ENCODE measurements at places on chromosomes 7 and 10. TPM values are rescaled to one million over a fixed set of nuclear protein-coding genes. Genes with fewer than 3 reads are reported as not detected.

The PPP1R3A gene
- not detected for total RNA-seq

The YAE1 gene
- 18.2 TPM for total RNA-seq

The GHRHR gene
- not detected for total RNA-seq

The PTN gene
- total RNA-seq: 13.2 TPM

The TEX36 gene
- total RNA-seq: not detected

The LRRC18 gene
- not detected for total RNA-seq

The SPDYE6 gene
- total RNA-seq: not detected

The NXPH1 gene
- total RNA-seq: not detected

The PPP3CB gene
- total RNA-seq: 59.4 TPM

The RGS10 gene
- total RNA-seq: 26.1 TPM

The ANKRD22 gene
- total RNA-seq: not detected

The AFAP1L2 gene
- 1.2 TPM for total RNA-seq

The ZCCHC24 gene
- 33.8 TPM for total RNA-seq

The CTAGE4 gene
- 0.36 TPM for total RNA-seq

The PARG gene
- 32.9 TPM for total RNA-seq

The AKR1C8 gene
- total RNA-seq: not detected

The MOGAT3 gene
- not detected for total RNA-seq

Measured in smooth muscle cell of the pulmonary artery (primary cell).